ENCODE measurements at places on chromosomes 3 and 15.

DNA sequence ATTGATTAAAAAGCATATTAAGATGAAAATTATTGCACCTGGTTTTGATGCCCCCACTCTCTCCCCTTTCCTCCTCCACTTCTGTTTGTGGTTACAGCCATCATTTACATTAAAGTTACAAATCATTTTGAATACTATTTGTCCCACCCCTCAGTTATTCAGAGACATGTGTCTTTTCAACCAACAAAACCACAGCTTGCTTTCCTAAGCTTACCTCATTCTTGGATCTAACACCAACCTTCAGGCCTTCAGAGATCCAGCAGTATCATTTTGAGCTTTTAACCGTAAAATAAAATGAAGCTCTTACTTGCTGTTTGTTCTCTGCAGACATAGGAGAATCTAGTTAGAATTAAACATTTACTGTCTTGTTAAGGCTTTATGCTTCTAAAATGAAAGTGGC, 4.7 kb downstream of the PXYLP1 start:
- no peak for DNase-seq

- no peak for DNase-seq
Observed at GRCh38 chr15:74504836-74505235, 36.2 kb upstream of the ARID3B start.

DNA sequence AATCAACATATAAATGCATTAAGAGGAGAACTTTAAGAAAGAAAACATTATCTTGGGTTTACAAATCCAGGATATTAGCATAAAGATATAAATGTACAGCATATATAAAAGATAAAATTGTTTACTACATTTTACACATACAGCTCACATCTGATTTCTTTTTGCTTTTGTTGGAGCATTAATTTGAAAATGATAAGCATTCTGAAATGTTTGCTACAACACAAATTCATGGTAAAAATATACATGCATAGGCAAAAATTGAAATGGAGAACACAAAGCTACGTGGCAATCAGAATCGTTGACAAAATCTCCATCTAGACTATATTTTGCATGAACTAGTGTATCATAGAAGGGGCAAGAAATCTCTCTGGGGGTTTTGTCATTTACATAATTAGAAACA, 159.1 kb downstream of the TIGIT start:
- no peak for DNase-seq

GRCh38 chr3:139538733-139539132, 809 bp downstream of the RBP1 start:
- no peak for DNase-seq

DNA sequence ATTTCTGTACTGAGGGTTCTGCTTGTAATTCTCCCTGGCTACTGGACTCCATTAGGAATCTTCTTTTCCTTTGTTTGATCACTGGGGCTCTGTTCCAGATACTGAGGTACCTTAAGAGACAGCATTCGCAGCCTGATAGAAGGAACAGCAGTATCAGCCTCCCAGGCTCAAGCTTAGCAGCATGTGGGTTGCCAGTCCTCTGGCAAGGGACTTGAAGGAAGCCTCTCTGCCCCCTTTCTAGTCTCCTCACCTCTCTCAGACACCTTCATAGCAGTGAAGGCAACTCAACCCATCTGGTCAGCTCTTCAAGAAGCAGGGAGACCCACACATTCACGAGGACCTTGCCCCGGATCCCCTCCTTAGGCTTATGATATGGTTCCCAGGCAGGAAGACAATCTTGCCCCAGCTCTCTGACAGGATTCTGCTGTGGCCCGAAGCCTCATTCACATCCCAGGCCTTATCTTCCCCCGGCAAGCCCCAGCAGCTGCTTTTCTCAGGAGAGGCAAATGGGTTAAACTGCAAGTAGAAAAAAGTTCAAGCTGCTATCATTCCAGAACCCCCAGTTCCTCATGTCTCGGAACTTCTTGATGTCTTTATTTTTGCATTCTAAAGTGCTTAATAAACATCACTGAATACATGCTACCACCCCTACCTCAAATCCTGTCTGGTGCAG, 153.1 kb downstream of the LIPC start:
- no peak for DNase-seq

- no peak for DNase-seq
Observed at GRCh38 chr3:49844464-49845183, 11.7 kb downstream of the TRAIP start.

- DNase-seq: no peak
Observed at GRCh38 chr3:102176333-102177050, 258.3 kb upstream of the ZPLD1 start.

DNA sequence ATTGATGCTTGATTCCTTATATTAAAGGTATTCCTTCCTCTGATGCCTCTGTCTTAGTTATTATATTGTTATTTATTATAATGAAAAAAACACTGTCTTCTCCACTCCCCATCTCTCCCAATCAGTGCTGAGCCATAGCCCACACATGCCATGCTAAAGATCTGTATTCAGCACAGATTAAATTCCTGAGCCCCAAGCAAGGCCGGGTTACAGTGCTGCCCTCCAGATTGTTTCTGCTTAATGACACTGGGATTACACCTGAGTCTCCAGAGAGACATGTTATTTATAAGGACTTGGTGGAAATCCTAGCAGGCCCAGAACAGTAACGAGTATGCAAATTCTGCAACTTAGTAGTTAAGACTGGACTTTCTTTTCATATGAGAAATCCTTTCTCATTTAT, 305.9 kb upstream of the UMPS start:
- no peak for DNase-seq

DNA sequence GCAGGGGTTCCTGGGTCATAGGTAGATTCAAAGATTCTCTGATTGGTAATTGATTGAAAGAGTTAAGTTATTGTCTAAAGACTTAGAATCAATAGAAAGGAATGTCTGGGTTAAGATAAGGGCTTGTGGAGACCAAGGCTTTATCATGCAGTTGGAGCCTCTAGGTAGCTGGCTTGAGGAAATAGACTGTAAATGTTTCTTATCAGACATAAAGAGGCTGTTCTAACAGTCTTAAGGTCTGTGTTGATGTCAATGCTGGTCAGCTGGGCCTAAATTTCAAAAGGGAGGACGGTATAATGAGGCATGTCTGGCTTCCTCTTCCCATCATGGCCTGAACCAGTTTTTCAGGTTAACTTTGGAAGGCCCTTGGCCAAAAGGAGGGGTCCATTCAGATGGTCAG, 48.9 kb downstream of the GASK1A start:
- no peak for DNase-seq
